ENCODE measurements at places on chromosomes 5 and 9. TPM values are rescaled to one million over a fixed set of nuclear protein-coding genes. Genes with fewer than 3 reads are reported as not detected.
A peak's percentile ranks its signal among the peaks of the same experiment; 100 is the strongest.

The TAF11L10 gene
- not detected for total RNA-seq

The CTNND2 gene
- total RNA-seq: 76.9 TPM

GRCh38 chr5:57215629-57216195 is 41.9 kb downstream of the GPBP1 start:
- no peak for DNase-seq

DNA sequence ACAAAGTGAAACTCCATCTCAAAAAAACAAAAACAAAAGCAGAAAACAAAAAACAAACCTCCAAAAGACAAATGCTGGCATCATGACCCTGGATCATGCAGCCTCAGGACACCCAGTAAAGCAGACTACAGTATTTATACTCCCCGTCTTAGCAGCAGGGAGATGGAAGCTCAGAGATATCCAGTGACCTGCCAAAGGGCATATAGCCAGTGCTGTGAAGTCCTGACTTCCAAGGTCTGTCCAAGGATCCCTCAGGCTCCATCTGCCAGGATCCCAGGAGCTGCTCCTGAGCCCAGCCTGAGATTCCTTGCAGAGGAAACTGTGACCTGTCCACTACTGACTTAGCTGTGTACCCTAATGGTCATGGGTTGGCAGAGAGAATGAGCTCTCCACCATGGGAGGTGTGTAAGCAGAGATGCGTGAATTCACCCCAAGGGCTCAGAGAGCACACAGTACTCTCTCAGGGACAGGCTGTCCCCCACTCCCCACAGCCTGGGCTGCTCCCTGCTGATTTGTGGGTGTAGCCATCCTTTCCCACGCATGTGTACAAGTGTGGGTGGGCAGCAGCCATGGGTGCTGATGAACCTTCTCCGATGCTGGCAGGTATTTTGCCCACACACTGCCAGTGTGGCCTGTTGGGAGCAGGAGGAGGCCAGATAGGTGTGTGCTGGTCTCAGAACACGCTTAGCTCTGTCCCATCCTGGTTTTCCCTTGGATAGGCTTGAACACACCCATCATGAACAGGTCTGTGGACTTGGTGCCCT is 2.1 kb upstream of the WNK2 start:
- peak; percentile 81 for DNase-seq

DNA sequence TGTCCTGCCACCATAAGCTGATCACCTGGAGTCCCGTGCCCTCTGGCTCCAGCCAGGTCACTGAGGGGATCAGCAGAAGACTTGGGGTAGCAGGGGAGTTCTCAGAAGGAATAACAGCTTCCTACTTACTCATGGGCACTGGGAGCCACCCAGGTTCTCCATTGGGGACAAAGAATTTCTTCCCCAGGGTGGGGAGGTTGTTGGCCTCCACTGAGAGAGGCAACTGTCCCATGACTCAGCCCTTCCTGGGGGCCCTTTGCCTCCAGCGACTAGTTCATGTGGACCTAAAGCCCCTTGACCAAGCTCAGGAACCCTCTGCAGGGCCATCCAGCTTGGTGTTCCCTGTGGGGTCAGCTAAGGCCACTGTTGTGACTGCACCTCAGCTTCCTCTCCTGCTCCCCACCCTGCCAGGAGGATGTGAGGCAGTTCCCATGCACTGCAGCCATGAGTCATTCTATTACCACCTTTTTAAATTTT is 175.0 kb downstream of the AUH start:
- no peak for DNase-seq

GRCh38 chr5:98679963-98680362 is 93.5 kb upstream of the RGMB start:
- DNase-seq: no peak

- DNase-seq: no peak
Measured at GRCh38 chr5:140607031-140607430, 25.9 kb downstream of the CD14 start.

- DNase-seq: no peak
Measured at GRCh38 chr5:80069918-80070318, 34.8 kb downstream of the THBS4 start.

The ZNF169 gene
- 9.8 TPM for total RNA-seq

DNA sequence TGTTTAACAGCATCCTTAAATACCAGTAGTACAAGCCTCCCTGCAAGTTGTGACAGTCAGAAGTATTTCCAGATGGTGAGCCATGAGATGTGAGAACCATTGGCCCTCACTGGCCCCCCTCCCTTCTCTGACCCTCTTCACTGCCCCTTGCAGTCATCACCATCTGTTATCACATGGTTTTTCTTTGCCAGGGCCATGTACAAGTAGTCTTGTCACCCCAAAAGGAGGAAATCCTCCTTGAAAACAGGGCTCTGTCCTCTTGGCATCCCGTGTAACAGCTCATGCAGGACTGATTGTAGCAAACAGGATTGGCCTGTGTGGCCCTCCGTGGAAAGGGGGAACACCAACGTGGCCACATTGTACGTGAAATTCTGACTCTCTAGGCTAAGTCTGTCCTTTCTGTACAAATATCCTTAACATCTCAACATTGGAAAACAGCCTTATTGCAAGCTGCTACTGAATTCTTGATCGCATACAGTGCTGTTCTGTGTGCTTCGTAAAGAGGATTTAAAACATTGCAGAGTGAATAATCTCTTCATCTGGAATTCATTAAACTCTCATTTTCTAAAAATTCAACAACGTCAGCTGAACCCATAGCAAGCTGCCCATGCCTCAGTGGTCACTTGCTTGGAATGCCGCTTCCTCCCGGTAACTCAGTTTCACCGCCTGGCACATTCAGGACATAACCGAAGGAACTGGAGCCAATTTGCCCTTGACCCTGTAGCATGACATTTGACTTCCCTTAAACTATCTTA is 171.7 kb downstream of the ATPSCKMT start:
- DNase-seq: no peak

The CTSV gene
- 1.3 TPM for total RNA-seq

The PALM2AKAP2 gene
- 4.5 TPM for total RNA-seq

The SEMA6A gene
- 181 TPM for total RNA-seq

DNA sequence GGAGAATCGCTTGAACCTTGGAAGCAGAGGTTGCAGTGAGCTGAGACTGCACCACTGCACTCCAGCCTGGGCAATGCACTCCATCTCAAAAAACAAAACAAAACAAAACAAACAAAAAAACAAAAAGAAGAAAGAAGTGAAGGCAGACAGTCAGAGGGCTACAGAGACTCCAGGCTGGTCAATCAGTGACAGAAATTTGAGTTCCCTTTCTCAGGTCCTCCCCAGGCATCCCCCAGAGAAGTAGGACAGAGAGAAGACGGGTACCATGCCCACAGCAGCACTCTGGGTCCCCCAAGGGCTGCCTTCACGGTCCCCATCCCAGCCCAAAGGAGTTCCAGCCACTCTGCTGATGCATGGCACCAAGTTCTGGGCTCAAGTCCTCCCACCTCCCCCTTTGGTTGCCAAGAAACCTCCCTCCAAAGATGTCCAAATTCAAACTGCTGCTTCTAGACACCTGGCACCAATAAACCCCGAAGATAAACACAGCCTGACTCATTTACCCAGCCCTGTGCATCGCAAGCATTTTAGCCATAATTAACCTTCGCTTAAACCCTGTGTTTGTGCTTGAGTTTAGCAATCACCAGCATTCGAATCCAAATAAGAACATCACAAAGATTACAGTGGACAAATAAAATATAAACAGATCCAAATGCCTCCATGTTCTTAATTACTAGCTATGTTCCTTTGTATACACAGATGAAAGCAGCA is 24.0 kb downstream of the SEMA4D start:
- no peak for DNase-seq

The NDUFB6 gene
- 16.9 TPM for total RNA-seq

DNA sequence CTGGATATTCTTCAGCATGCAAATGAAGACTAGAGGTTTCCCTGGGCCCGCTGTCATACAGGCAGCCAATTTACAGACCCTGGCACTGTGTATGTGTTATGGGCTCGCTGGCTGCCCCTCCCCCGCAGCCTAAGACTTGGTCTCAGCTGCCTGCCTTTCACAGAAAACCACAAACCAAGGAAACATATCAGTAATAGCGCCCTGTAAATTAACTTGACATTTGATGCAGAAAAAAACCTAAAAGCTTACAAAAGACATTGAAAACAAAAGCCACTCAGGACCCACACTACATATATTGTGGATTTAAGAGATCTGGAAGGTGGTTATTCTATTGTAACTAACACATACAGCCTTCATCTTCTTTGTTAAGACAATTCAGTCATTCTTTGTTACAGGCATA is 287.0 kb upstream of the TMEM161B start:
- peak; percentile 64 for DNase-seq

The CFAP90 gene
- total RNA-seq: 2.7 TPM

DNA sequence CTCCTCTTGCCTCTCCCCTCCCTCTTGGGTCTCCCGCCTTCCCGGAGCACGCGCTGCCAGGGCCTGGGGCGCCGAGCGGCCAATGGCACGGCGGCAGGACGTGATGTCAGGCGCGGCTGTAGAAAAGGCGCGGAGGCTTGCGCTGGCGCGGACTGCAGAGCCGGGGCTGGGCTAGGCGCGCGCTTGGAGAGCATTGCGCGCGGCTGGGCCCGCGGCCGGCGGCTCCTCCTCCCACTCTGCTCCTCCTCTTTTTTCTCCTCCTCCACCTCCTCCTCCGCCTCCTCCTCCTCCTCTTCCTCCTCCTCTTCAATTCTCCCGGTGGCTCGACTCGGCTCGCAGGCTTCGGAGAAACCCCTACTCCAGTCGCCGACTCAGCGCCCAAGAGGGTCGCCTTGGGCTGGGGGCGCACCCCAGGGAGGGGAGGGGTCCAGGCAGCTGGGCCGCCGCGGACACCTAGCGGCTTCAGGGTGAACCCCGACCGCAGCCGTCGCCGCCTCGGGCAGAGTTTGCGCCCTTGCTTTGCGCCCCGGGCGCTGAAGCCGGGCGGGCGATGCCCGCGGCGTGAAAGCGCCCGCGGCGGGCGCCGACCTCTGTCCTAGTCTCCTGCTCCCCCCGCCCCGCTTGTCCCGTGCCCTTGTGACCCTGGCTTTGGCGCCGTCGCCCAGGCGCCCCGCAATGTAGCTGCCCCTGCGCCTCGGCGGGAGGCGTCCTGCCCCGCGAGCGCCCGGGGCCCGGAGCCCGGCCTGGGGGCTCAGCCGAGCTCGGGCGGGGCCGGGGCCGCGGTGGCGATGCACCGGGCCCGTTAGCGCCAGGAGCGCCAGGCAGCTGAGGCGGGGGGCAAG is at the start of gene LHX2:
Gene LHX2 (plus strand): TSS at position 309 of the 842 bp plus-strand sequence. CDS start 581 bp downstream, outside the sequence.
- DNase-seq: peak; percentile 57

The PCDHB4 gene
- 6.0 TPM for total RNA-seq

GRCh38 chr5:146877783-146878475 is 628 bp downstream of the PPP2R2B start:
- DNase-seq: peak; percentile 53

The SLCO6A1 gene
- not detected for total RNA-seq

DNA sequence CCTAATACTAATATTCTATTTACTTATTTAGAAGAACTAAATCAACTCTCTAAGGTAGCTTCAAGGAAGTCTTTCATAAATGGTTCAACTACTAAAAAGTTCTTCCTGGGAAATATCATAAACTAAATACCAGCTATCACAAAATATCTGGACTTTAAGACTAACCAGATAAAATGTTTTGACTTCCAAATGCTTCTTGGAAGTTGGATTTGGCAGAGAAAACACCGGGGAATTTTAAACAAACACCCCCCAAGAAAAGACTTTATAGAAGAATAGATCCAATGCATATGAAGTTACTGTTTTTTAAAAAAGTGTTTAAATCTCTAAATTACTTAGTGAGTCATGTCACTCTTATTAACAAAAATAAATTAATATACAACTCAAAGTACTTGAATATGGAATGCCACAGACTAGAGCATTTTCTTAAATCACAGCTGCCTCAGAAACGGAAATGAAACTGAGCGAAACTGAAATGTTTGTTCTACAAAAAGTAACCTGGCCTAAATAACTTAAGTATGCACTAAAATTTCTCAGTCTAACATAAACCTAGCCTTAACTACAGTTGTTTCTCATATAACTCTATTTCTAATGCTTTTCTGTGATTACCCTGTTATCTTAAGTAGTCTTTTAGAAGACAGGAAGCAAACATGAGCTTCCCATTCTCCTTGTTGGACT is 6.8 kb downstream of the ABCA1 start:
- DNase-seq: no peak

DNA sequence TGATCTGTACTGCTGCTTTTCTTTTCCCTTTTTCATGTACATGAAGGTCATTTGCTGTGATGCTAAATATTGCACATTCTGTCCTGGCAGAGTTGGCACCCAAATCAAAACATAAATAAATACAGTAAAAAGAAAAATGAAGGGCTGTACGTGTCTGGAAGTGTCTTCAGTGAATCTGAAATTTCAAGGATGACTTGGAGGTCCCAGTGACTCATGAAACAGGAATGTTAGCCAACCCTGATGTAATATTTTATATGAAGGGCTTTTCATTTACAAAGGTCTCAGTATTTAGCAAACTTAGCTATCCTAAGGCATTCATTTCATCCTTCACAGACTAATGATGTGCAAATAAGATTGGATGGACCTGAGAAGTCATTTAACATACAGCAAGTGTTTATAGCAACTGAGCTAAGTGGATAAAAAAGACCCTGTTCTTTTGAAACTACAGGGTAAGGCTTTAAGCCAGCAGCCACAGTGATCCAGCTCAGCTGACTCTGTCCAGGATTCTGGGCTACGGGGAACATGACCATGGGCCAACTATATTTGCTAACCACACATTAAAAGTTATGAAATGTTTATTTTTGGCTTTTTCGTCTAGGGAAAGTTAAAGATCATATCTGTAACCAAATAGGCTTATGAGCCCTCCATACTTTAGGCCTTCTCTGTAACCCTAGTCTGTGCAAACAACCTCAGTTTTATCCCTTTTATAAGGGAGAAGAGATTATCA is 104.0 kb upstream of the DMRTA1 start:
- no peak for DNase-seq

GRCh38 chr9:83296123-83296522 is 233.2 kb upstream of the RASEF start:
- DNase-seq: no peak

The CATSPER3 gene
- 0.45 TPM for total RNA-seq

The GIN1 gene
- 12.4 TPM for total RNA-seq

The MZB1 gene
- total RNA-seq: 0.18 TPM

The NUTM2G gene
- total RNA-seq: not detected

The STOM gene
- 42.6 TPM for total RNA-seq

The KIF12 gene
- 11.6 TPM for total RNA-seq

The ASB6 gene
- 14.5 TPM for total RNA-seq

DNA sequence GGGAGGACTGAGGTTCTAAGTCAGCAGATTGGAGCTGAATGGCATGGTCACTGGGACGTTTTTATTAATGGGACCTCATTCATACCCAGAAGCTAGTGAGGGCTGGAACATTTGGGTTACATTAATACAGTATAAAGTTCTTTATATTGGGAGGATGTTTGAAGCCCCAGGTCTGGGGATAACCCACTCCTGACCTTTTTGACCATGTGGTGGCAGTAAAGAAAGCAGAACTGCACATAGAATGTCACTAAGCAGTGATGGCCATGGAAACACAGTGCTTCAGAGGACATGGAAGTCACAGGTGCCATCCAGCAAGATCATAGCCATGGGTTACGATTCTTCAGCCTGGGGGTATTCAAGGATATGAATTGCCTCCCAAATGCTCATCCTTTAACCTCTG is 176.0 kb downstream of the ATP10B start:
- no peak for DNase-seq
